ENCODE measurements at places on chromosomes 6 and 20. TPM values are rescaled to one million over a fixed set of nuclear protein-coding genes. Genes with fewer than 3 reads are reported as not detected.

Gene TMC2
- not detected for total RNA-seq

- no peak for DNase-seq
These were observed 67.1 kb downstream of the ESF1 start for GRCh38 chr20:13717631-13718044.

- DNase-seq, result no peak
These were observed 9.2 kb downstream of the FOXS1 start for GRCh38 chr20:31835977-31836852.

DNA sequence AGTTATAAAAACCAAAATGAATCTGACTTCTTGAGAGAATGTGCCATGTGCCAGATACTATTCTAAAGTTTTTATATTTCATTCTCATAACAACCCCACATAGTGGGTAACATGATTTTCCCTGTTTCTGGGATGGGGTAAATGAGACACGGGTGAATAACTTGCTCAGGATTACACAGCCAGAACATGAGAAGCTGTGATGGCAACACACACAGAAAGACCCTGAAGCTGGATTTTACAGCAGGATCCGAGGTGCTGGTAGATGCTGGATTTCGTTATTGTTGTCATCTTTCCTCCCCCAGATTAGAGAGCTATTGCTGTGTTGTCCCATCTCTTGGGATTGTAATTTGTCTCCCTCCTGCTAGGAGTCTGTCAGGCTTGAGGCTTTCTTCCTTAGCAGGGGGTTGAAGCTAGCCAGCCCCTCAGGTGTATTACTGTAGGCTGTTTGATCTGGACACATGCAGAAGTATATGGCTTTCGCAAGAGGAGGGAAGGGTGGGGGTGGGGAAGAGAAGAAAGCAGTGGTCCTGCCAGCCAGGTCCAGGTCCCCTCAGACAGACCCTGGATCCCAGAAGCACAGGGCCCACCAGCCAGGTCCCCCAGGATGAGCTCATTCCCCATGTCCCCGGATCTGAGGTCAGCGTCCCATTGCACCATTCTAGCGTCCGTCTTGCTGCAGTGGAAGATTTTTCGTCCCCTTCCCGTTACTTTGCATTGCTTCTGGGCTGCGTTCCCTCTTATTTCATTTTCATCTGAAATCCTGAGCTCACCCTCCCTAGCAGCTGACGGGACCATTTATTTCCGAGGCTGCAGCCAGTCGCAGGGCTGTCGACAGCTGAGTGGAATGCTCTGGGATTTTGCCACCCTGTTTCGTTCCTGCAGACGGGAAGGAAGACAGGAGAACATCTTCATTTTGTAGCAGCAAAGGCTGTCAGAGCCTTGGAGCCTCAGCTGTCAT, 7.3 kb upstream of the KCNG1 start:
- DNase-seq, result no peak

DNA sequence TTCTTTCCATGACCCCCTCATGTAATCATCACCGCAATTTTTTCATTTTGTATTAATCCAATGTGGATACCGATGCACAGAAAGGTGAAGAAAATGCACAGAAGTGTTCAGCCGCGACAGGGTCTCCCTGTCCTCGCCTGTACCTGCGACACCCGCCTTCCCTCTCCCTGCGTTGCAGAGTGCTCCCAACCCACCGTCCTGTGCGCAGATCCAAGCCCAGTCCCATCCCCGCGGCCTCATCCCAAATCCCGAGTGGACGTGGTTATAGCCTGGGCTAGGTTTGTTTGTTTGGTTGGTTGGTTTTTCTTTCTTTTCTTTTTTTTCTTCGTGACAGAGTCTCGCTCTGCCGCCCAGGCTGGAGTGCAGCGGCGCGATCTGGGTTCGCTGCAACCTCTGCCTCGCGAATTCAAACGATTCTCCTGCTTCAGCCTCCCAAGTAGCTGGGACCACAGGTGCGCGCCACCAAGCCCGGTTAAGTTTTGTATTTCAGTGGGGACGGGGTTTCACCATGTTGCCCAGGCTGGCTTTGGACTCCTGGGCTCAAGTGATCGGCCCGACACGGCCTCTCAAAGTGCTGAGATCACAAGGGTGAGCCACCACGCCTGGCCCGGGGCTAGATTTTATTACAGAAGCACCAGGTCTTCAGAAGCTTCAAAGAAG, 536 bp upstream of the RAET1G start:
- no peak for DNase-seq

Gene BPIFB1
- 0.10 TPM for total RNA-seq

Gene ASCC3
- total RNA-seq, result 46.9 TPM

DNA sequence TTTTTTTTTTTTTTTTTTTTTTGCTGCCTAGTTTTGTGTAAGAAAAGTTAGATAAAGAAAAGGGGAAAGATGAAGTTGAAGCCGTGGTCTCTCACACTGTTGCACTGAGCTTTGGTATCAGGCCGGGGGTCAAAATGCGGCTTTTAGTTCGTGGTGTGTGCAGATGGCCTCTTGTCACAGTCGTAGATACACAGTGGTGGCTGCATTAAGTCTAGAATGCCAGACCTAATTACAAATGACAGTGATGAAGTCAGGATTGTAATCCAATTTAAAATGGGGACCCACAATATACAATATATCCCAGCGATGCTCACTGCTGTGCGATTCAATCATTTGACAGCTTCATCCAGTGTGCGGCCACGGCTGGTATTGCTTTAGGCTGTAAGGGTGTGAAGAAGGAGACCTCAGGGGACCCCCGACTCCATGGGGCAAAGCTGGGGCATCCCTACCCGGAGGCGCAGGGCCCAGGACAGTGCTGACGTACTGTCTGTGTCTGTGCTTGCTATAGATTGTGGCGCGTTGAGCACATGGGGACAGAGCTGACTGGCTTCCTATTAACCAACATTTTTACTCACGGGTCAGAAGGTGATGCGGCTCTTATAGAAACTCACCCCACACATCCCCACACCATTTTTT, 210.0 kb upstream of the SOX4 start:
- no peak for DNase-seq

DNA sequence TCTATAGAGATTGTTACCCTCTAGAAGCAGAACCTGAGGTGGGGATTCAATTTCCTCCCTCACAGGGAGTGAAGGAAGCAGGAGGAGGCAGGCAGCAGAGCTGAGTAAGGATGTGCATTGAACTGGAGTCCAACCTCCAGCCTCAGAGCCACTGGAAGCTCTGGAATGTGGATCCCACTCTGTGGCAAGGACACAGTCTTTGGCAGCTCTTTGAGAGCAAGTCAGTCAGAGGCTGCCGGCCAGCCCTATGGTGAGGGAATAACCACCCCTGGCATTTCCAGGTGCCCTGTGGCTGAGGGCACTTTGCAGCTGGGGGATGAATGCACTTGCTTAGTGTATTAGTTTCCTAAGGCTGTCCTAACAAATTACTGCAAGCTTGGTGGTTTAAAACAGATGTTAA, 37.2 kb downstream of the EBF4 start:
- DNase-seq, result no peak

Gene PLEKHG1
- 4.0 TPM for total RNA-seq

GRCh38 chr6:138601128-138601527, 101.8 kb upstream of the NHSL1 start:
- no peak for DNase-seq

DNA sequence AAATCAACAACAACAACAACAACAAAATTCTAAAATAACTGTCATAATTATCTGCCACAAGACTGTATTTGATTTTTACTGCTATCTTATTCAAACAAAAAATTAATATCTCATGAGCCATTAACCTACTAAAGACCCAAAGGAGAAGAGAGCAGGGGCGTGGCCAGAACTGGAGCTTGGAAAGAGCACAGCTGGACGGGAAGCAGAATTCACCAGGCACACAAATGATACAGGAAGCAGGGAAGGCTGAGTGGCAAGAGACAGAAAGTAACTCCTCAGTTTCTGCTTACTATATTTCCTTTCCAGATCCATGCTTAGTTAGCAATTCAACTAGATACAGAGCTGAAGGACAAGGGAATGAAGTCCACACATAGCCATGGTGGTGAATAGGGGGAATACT, 54.4 kb downstream of the FKBP5 start:
- DNase-seq, result no peak
